ENCODE measurements at places on chromosomes 4 and X. TPM values are rescaled to one million over a fixed set of nuclear protein-coding genes. Genes with fewer than 3 reads are reported as not detected.

The SMARCA5 gene
- total RNA-seq, result 53.6 TPM

The ANK2 gene
- total RNA-seq, result 0.60 TPM

The ZNF81 gene
- 3.9 TPM for total RNA-seq

The UCP1 gene
- total RNA-seq, result not detected

The ERAS gene
- not detected for total RNA-seq

The GIMD1 gene
- total RNA-seq, result not detected

The GAGE12F gene
- total RNA-seq, result not detected

The CAPN6 gene
- 0.14 TPM for total RNA-seq

The CT45A2 gene
- not detected for total RNA-seq

The MTNR1A gene
- not detected for total RNA-seq

All from foreskin keratinocyte (primary cell).